Fibroblast of skin of left biceps (primary cell): ENCODE measurements at places on chromosomes 7 and 10.

DNA sequence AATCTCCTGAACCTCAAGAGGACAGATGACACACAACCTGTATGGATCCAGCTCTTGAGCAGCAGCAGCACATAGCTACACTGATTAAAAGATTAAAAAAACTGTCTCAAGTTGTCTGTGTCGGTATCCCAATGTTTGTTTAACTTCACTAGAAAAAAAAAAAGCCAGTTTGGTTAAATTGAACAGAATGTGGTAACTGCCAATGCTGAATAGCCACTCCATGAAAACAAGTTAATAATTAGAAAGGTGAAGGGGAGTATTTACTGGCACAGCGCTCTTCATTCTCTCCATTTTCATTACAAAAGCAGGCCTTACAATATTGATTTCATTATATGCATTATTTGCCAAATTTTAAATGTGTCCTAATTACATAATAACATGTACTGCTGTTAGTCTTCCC is 47.6 kb downstream of the GDI2 start:
- no peak for DNase-seq

GRCh38 chr7:31418928-31419327 is 78.4 kb upstream of the NEUROD6 start:
- no peak for DNase-seq

- no peak for DNase-seq
Measured at GRCh38 chr10:132449051-132449810, 52.2 kb downstream of the PWWP2B start.

- DNase-seq, result no peak
Measured at GRCh38 chr7:105278973-105279687, 109.6 kb downstream of the SRPK2 start.

DNA sequence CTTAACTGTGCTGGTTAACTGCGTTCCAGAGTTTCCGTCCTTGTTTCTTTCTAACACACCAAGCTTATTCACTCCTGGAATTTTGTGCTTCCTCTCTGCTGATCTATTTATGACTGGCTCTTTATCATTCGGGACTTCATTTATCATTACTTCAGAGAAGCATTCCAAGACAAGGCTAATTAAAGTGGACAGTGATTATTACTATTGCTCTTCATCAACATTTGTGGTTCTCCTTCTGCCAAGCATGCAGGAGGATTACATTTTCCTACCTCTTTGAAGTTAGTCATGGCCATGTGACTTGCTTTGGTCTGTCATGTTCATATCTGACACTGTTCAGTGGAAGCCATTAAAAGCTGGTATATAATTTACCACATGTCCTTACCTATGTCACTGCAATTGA is 172.4 kb upstream of the AGR3 start:
- no peak for DNase-seq

- no peak for DNase-seq
Measured at GRCh38 chr10:23189024-23189423, 3.1 kb upstream of the PTF1A start.

- no peak for DNase-seq
Measured at GRCh38 chr10:3031490-3031889, 35.9 kb upstream of the PFKP start.

- DNase-seq, result no peak
Measured at GRCh38 chr10:101941871-101942270, 98.3 kb upstream of the KCNIP2 start.

DNA sequence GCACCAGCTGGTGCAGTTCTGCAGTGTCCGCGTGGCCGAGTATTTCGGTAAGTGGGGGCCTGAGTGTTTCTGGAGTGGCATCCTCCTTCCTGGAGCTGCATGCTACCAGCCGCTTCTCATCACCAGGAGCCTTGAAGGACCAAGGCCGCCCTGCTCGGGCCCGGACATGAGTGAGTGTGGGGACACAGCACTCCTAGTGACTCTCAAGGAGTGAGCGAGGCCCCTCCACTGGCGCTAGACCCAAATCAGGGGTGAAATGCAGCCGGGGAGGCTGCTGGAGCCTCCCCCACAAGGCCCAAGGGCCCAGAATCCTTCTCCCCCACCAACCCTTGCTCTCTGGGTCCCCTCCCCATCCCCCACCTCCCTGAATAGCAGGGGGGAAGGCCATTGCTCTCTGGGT is 48.0 kb downstream of the CAMK2B start:
- DNase-seq, result no peak

DNA sequence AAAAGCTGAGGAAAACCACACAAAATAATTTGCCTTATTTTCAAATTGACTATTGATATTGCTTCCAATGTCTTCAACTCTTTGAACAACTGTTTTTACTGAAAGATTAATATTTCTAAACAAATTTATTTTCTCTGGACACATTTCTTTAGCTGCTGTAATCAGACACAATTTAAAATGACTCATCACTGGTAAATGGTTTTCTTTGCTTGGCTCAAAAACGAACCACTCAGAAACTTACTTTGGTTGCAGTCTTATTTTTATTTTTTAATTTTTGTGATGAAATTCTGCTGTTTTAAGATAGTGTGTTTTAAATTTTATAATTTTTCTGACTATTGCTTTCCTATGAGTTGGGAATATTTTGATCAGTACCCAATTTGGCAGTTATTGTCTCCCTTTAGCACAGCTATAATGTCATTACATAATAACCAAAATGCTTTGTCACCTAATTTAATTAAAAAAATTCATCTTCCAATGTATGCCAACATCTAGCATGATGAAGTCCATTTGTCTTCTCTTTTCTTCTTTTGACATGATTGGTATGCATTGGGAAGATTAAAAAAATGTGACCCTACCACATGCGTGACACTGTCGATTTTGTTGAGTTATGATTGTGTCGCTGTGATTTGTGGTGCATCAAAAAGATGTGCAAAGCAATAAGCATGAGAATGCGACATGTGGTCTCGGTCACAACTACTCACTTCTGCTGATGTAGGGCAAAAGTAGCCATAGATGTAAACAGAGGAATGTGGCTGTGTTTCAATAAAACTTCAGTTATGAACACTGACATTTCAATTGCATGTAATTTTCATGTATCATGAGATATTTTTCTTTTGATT is 222.3 kb downstream of the SUGCT start:
- DNase-seq, result no peak

DNA sequence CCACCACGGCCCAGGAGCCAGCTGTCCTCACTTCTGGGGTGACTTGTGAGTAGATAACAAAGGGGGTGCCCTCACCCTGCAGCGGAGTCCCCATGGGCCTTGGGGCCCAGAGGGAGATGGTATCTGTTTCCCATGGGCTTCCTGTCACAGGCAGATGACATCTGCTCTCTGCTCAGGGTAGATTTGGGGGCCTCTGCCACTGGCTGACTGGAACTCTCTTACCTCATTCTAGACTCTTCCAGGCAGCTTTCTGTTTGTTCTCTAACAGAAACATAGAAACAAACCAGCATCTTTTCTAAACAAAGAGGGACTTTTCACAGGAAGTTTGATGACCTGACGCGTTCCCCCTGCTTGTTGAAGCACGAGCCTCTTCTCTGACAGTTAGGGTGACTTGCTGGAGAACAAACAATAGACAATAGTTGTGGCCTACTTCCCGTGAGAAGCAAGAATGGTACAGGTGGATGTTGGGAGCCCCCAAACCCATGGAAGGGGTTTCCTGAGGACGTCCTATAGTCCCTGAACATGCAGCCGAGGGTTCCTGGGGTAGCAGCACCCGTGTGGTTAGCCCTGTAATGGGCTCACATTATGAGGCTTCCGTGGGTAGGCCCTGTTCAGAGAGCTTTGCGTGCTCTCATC is 61.6 kb downstream of the GRK5 start:
- DNase-seq, result no peak

DNA sequence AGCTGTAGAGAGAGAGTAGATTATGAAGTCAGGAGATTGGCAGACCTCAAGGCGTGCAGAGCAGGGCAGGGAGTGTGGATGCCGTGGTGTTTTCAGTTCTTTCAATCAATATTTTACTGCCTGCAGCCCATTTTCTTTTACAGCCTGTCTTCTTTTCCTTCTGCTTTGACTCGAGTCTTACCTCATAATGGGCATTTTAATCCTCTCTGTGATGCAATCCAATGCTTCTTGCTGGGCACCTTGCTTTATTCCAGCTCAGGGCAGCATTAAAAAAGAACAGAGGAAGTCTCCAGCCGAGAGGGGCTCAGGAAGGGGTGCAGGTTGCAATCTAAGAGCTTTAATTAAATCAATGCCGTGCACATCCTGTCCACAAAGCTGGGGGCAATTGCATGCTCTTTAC is 839.0 kb downstream of the LRMDA start:
- DNase-seq, result no peak

GRCh38 chr10:80104066-80104926 is 25.8 kb downstream of the TMEM254 start:
- peak; percentile 83 for DNase-seq

GRCh38 chr10:19570120-19570519 is 246.1 kb upstream of the PLXDC2 start:
- DNase-seq, result peak; percentile 13

GRCh38 chr7:105097619-105098018 is 83.6 kb downstream of the KMT2E start:
- DNase-seq, result peak; percentile 90

- DNase-seq, result no peak
Measured at GRCh38 chr10:132988988-132989387, 46.6 kb upstream of the CFAP46 start.

DNA sequence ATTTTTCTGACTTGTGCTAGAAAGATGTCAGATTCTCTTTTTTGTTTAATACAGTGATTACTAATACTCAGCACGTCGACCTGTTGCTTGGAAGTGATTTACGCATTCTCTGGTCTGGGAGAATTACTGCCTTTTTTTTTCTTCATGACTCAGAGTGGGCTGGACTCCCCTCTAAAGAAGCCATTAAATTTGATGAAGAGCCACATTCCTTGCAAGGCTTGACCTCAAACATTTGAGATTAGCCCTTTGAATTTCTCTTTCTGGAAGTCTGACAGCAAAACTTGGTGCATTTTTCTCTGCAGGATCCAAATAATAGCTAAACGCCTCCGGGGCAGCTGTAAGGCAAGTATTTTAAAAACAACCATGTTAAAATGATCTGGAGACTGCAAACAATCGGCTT is 171.6 kb downstream of the GALNT17 start:
- DNase-seq, result peak; percentile 42

DNA sequence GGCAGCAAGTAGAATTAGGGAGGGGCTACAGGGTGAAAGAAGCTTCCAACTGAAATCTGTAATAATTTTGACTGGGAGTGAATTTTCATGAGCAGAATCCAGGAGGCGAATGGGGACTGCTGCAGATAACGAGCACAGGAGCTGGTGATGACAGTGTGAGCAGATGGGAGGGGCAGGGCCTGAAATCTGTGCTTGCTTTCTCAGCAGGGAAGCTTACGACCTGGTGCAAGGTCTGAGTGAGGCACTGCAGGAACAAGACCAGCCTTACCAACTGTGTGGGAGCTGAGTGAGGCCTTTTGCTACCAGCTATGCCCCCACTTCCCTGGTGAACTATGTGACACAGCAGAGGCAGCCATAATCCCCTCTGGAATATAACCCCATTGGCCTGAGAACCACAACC is 109.8 kb downstream of the HPSE2 start:
- DNase-seq, result no peak

DNA sequence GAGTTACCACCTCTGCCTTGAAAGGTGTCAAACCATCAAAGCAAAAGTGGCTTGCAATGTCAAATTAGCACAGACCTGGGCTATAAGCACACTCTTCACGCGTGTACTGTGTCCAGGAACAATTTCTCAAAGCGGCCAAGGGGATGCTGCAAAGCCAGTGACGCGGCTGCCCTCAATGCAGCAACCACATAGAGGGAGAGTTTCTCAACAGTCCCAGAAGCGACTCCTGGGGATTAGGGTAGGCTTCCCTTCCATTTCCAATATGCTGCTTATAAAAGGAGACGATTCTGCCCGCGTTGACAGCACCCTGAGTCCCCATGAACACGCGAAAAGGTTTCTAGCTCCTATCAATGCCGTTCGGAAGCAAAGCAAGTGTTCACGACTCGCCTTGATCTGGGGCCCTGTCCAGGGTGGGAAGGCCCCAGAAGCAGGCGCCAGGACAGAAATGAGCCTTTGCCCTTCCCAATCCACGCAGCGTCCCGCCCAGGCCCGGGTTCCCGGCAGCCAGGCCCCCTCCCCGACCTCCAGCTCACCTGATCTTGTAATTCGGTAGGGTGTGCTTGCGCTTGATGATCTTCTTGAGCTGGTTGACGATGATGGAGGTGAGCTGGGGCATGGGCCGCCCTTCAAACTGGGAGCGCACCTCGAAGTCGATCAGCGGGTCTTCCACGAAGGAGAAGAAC is 1.3 kb downstream of the PDZD8 start:
- no peak for DNase-seq

DNA sequence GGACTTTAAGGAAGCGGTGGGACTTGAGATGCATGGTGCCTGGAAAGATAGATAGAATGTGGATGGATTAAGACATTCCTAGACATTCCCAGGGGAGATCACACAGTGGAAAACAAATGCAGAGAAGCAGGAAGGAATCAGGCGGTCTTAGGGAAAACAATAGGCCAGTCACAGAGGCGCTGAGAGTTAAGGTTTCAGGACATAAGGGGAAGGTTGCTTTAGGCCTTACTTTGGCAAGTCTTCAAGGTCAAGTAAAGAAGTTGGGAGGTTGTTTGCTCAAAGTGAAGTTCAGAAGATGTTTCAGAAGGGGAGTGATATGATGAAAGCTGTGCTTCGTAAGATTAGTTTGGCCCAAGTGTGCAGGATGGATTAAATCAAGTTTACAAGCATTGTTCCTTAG is 109.4 kb downstream of the SUGCT start:
- DNase-seq, result no peak

- no peak for DNase-seq
Measured at GRCh38 chr7:88737632-88738031, 21.9 kb upstream of the ZNF804B start.

- DNase-seq, result peak; percentile 54
Measured at GRCh38 chr10:31426401-31426800, 107.4 kb downstream of the ZEB1 start.

DNA sequence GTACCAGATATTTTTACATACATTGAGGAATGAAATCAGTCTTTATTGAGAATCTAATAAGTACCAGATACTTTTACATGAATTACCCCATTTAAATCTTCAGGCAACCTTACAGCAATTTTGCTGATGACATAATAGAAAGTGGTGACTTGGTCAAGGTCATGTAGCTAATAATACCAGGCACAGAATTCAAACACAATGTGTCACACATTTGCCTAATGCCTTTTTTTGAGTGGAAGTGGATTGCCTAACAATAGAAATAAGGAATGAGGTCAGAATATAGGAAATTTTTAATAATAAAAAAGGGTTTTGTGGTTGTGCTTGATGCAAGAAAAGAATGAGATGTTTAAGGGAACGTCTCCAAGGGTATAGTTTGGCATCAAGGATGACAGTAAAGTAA is 466.6 kb upstream of the IGFBP3 start:
- DNase-seq, result no peak

DNA sequence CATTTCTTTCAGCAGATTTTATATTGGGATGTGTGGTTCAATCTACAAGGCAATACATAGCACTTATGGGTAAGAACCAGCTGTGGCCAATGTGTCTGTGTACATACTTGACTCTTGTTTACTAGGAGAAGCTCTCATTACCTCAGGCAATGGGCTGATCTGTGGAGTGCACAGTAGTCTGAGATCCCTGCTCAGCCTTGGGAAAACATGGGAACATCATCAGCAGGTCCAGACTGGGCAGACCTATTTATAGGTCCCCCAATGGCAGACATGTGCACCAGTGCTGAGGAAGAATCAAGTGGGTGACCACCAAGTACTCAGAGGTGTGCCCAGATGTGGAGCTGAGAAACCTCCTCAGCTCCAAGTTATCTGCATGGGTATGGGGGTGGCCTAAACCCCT is 349.7 kb downstream of the KIF20B start:
- DNase-seq, result no peak

- no peak for DNase-seq
Measured at GRCh38 chr10:324593-324992, 189.3 kb downstream of the ZMYND11 start.

- DNase-seq, result no peak
Measured at GRCh38 chr10:84375011-84375410, 46.6 kb downstream of the CCSER2 start.
